ENCODE measurements at places on chromosomes 3 and 15.
A peak's percentile ranks its signal among the peaks of the same experiment; 100 is the strongest.

DNA sequence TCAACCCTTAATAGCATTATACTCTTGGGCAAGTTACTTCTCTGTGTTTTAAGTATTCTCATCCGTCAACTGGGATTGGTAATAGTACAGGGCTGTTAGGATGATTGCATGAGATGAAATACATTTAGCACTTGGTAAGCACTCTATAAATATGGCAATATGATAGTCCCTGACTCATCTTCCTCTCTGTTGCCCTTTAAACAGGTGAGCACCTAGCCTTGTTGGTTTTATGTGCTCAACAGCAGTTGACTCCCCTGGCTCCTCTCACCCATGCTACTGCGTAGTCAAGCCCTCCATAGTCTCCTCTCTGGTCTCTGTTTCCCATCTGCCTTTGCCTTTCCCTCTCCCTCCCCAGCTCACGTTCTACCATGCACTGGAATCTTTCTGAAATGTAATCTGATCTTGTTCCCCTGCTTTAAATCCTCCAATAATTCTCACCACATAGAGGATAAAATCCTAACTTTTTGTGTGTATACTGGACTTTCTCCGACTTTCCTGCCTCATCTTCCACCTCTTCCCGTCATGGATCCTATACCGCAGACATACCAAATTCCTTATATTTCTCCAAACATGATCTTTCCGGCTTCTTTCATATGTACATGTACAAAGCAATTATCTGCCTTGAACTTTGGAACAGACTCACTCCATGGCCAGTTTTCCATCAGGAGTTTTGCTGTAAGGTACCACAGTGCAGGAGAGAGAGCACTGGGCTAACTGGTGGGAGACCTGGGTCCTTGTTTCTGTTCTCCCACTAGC is 42.3 kb downstream of the FSD2 start:
- DNase-seq, result no peak

DNA sequence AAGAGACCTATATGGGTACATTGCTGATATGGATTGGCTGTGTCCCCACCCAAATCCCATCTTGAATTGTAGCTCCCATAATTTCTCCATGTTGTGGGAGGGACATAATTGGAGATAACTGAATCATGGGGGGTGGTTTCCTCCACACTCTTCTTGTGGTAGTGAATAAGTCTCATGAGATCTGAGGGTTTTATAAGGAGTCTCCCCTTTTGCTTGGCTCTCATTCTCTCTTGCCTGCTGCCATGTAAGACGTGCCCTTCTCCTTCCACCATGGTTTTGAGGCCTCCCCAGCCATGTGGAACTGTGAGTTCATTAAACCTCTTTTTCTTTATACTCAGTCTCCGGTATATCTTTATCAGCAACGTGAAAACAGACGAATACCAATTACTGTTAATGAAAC is 5.0 kb upstream of the ARRDC4 start:
- no peak for DNase-seq

GRCh38 chr15:66625974-66626373 is 60.2 kb upstream of the LCTL start:
- DNase-seq, result no peak

- DNase-seq, result no peak
Measured at GRCh38 chr3:101602731-101603130, 28.8 kb downstream of the PCNP start.

DNA sequence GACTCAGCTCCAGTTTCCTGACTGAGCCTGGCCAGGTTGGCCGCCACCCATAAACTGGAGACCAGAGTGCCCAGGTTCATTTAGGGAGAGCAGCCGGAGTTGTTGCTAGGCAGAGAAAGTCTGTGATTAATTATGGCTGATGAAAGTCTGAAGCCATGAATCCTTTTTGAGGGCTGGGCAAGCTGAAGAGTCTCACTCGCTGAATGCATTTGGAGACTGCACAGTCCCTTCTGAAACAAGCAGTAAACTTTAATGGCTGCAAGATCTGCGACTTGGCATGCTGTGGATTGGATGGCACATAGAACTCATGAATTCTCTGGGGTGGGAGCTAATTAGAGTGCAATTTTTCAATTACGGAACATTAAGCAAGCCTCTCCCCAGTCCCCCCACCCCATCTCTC is 282.1 kb downstream of the RPLP1 start:
- DNase-seq, result no peak

DNA sequence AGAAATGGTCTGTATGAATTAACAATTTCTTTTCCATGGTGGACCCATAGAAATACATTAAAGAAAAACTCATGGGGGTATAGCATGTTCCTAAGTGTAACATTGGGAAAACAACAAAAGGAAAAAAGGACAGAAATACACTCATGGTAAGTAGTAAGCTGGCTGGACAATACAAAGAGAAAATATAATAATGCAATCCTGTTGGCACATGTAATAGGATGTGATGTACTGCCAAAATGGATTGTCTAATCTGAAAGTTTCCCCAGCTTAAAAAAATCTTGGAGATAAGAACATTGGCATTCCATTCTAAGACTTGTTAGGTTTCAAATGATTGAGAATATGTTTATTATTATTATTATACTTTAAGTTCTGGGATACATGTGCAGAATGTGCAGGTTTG is 128.1 kb downstream of the MBNL1 start:
- DNase-seq, result no peak

DNA sequence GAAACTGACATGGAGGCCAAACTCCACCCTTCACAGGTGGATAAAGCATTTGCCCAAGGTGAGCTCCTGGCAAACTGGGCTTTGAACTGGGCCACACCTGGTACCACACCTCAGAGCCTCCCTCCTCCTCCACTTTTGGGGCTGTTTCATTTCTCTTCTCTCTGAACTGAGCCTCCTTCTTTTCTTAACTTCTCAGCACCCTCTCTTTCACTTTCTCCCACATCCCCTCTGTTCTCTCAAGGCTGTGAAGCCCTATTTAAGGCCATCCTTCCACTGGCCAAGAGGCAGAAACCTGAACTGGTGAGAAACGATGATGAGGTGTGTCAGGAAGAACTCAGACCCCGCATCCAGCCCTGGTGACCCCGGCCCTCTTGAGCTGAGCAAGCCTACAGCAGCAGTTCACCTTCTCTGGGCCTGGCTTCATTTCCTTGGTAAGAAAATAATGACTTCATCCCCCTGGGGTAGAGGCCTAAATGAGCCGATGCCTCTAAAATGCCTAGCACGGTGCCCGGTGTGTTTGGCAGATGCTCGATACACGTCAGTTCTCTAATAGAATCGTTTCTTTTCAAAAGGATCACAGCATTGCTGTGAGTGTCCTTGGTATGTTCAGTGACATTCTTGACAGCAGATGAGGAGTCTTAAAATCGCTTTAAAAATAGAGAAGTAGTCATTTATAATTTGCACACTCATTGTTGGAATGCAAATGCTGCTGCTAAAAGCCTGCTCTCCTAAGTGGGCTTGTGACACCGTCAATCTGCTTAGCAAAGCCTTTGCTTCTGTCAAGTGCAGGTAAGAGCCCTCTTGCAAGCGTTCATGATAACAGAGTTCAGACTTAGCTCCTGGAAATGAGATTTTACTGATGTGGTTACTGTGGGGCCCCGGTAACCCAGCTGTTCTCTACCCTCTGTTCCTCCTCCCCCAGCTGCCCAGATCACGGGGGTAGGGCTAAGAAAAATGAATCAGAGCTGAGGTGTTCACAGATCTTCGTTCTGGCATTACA is 97.7 kb upstream of the ATP2B2 start:
- DNase-seq, result no peak

- no peak for DNase-seq
Measured at GRCh38 chr3:64133987-64134386, 91.3 kb downstream of the PRICKLE2 start.

GRCh38 chr3:174417573-174417972 is 441.6 kb upstream of the NAALADL2 start:
- no peak for DNase-seq

DNA sequence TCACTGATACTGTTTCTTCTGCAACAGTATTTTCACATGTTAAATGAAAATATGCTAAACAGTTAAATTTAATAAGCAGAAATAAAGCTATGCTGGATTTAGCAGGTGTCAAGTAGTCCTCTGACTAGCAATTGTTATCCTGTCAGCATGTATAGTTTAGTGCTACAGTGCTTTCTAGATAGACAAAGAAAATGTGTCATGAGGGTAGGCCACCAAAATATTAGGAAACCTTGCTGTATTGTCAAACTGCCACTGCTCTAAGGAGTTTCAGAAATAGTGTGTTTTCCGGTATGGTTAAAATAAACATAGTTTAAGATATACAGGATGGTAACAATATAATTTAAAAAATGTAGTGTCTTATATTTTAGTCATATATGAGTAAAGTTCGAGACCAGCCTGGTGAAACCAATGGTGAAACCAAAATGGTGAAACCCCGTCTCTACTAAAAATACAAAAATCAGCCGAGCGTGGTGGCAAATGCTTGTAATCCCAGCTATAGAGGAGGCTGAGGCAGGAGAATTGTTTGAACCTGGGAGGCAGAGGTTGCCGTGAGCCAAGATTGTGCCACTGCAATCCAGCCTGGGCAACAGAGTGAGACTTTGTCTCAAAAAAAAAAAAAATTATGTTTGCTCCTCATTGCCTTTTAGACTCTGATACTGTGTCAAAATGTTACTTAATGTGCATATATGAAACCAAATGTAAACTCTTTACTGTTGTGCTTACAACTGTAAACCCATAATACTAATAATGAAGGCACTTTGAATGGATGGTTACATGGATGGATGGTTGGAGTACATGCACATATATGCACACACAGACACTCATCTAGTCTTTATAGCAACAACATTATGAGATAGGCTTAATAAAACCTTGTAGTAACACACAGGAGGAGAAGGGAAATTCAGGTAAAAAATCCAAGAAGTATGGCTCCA is 204.8 kb downstream of the RSRC1 start:
- DNase-seq, result no peak

GRCh38 chr3:53726643-53727042 is 119.6 kb downstream of the CHDH start:
- no peak for DNase-seq

GRCh38 chr15:48548455-48548854 is 97.1 kb downstream of the FBN1 start:
- no peak for DNase-seq

DNA sequence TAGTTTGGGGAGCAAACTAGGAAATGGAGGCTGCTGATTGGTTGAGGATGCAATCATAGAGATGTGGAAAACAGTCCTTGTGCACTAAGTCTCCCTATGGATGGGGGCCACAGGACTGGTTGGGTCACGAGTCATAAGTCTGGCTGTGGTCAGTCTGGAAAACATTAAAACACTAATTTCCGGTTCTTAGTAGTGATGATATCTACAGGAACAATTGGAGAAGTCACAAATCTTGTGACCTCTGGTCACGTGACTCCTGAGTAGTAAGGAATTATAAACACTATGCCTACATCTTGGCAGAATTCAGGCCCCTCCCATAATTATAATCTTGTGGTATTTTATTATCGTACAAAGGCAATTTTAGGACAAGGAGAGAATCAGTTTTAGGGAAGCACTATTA is 317.3 kb upstream of the ARPP21 start:
- no peak for DNase-seq

- DNase-seq, result no peak
Measured at GRCh38 chr15:68807249-68807648, 13.4 kb downstream of the ANP32A start.

- no peak for DNase-seq
Measured at GRCh38 chr3:25453619-25454004, 25.5 kb downstream of the RARB start.

DNA sequence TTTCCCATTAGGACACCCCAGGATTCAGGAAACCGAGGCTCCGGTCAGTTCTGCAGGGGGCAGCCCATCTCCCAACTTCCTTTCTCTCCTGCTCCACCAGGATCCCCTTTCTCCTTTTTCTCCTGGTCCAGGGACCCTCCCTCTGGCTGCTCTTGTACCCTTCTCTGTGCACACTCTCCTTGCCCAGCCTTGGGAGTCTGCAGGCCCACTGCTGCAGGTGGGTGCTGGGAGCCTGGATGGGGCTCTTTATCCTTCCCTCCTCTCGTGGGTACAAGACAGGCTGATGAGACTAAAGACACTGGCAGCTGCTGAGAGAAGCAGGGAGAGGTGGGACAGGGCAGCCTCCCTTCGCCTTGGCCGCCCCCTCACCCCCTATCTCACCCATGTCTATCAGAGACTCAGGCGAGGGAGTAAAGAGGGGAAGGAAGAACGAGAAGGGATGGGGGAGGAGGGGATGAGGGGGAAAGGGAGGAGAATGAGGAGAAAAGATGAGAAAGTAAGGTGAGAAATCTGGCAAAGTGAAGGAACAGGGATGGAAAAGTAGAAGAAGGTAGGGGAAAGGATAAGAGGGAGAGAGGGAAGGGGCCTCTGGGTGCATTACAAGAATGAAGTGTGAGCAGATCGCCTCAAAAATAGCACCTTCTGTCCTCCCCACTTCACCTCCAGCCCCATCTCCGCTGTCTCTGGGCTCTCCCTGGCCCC is 45.2 kb downstream of the ITGA11 start:
- no peak for DNase-seq

- no peak for DNase-seq
Measured at GRCh38 chr3:11553436-11554235, 90.1 kb downstream of the VGLL4 start.

DNA sequence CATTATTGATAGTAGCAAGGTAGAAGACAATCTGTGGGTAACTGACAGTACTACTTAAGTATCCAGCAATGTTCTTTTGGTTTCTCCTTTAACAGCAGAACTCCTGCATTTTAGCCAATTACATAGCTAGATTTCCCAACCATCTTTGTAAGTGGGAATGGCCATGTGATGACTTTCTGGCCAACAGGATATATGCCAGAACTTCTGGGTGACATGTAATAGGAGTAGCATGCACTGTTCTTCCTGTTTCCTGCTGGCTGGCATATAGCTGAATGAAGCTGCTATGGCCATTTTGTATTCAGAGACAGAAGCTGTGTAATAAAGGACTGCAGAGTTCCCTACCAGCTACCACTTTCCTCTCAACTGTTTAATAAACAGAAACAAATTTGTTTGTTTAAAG is 18.0 kb downstream of the SPICE1 start:
- no peak for DNase-seq

DNA sequence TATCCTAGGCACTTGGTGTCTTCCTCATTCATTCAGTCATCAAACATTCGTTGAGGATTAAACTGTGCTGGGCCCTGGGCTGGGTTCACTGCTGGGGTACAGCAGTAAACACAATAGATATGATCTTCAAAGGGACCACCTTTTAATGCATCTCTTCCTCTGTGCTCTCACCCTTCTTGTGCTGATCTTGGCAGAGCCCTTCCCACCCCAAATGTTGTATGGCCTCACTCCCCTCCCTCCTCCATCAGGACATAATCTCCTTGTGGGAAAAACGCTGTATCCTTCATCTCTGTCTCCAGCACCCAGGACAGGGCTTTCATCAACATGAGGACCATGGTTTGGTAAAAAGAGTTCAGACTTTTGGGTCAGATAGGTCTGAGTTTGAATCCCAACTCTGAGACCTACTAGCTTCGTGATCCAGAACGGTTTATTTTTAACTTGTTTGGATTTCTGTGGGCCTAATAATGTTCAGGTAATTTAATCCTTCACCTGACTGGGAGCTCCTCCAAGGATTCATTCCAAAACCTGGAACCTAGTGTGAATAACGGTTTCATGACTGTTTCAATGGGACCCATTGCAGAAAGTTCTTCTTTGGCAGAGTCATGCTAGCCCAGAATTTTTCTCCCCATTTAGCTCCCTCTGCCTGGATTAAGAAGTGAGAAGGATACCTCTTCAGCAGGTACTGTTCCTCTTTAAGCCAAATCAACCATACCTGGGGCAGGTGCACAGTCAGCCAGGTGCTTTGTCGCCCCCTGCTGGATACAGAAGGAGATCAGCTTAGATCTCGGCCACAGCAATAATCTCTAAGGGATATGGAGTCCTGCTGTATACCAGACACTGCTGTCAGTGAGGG is 5.2 kb upstream of the WNT7A start:
- DNase-seq, result peak; percentile 68

- no peak for DNase-seq
Measured at GRCh38 chr3:156215751-156216150, 95.4 kb downstream of the KCNAB1 start.

GRCh38 chr3:125357032-125357658 is 18.0 kb downstream of the ZNF148 start:
- DNase-seq, result no peak
